ENCODE measurements at places on chromosomes 1 and 21.
A peak's percentile ranks its signal among the peaks of the same experiment; 100 is the strongest.

DNA sequence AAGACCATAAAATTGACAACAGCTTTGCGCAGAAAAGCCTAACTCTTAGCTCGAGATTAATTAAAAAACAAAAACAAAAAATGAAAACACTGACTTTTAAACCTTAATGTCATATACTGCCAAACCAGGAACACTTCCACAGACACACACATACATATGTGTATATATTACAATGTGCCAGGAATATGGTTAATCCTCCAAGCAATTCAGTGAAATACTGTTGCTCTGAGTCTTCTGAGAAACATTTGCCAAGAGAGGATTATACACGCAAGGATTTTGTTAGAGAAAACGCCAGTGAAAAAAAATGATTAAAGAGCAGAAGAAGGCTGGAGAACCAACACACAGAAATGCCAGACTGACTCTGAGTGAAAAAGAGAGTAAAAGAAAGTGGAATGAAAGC lies 116.7 kb upstream of the CHRM3 start:
- no peak for DNase-seq

- no peak for DNase-seq
Observed at GRCh38 chr1:29806646-29807319, 570.5 kb downstream of the PTPRU start.

DNA sequence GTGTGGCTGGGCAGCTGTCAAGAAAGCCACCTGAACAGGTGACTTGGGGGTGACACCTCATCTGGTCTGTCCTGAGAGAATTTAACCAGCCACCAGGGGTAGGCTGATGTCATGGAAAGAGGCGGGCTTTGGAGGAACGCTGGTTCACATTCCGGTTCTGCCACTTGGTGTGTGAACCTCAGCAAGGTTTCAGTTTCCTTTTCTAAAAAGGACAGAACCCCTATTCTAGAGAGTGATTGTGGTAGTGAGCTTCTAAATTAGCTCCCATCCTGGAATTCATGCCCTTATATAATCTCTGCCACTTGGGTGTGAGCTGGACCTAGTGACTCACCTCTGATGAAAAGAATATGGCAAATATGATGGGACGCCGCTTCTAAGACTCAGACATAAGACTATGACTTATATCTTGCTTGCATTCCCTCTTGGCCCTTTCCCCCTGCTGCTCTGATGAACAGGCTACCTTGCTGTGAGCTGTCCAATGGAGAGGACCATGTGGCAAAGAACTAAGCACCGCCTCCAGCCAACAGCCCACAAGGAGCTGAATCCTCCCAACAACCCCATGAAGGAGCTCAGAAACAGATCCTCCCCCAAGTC lies 332.1 kb downstream of the RRAGC start:
- DNase-seq, result no peak

GRCh38 chr1:202942426-202942825 lies 15.4 kb upstream of the KLHL12 start:
- no peak for DNase-seq

GRCh38 chr1:89363638-89364536 lies at the start of gene GBP6:
Gene GBP6 (plus strand): TSS chr1:89364059. CDS start chr1:89368552, 4,493 bp downstream.
- DNase-seq, result no peak

DNA sequence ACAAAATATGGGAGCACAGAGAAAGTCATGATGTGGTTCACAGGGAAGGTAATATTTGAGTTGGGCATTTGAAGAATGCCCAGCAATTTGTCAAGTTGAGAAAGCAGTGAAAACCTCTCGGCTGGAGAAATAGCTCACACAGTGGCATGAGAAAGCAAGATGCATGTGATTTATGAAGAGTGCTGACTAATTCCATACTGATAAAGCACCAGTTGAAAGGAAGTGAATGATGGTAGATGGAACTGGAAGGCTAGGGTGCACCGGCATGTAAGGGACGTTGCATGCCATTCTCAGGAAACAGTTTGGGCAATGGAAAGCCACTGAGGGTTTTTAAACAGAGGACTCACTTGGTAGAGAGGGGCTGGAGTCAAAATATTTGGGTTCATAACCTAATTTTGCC lies 53.5 kb upstream of the MTF2 start:
- DNase-seq, result no peak

GRCh38 chr1:56570924-56571372 lies 8.4 kb downstream of the PLPP3 start:
- DNase-seq, result no peak

DNA sequence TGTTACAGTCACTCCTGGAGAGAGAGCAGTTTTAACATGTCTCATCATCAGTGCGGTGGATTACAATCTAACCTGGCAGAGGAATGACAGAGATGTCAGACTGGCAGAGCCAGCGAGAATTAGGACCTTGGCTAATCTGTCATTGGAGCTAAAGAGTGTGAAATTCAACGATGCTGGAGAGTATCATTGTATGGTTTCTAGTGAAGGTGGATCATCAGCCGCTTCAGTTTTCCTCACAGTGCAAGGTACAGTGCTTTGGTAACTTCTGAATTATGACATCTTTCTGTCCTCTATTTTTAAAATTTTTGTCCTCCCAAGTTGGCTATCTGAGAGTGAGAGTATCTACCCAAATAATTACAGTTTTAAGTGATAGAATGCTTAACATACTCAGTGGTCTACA lies 199.4 kb downstream of the HMCN1 start:
- no peak for DNase-seq

DNA sequence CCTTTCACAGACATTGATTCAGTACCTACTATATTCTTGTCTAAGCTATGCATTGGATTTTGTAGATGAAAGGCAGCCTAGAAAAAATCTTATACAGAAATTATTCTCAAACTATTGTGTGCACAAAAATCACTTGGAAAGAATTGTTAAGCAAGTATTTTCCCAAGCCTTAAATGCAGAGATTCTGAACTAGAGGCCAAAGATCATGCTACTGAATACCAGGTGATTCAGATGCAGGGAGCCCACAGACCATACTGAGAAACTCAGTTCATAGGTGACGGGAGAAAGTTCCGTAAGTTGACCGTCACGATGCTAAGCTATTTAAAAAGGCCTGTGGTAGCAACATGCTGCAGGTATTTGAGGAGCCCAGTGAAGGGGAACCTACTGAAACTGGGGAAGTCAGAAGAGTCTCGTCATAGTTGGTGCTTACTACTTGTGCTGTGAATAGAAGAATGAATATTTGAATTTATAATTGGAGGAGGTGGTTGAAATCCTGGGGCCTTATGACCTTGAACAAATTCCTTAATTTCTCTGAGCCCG lies 150.8 kb downstream of the NFIA start:
- no peak for DNase-seq

GRCh38 chr1:181160998-181161870 lies 72.7 kb downstream of the IER5 start:
- no peak for DNase-seq

DNA sequence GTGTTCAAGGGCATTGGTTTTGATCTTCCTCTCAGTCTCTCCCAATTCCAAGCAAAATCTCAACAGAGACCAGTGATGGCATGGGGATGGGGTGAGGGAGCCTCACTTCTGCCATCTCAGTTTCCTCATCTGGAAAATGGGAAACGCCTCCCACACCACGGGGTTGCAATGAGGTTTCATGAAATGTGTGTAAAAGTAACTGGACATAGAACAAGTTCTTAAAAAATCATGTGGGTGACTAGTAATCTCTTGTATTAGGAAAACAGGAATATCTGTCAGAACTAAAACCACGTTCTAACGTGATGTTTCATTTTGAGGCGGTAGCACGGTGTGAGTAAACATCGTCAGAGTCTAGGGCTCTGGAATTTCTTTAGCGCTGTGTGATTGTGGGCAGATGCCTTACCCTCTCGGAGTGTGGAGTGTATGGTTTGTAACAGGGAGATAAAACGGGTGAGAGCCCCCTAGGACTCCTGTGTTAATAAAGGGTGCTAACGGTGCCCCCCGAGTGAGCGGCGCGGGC lies 55.5 kb upstream of the DNAJC6 start:
- no peak for DNase-seq

- no peak for DNase-seq
Observed at GRCh38 chr1:94909486-94909885, 17.4 kb downstream of the CNN3 start.

GRCh38 chr1:116521186-116521585 lies 49.6 kb downstream of the CD58 start:
- peak; percentile 89 for DNase-seq

DNA sequence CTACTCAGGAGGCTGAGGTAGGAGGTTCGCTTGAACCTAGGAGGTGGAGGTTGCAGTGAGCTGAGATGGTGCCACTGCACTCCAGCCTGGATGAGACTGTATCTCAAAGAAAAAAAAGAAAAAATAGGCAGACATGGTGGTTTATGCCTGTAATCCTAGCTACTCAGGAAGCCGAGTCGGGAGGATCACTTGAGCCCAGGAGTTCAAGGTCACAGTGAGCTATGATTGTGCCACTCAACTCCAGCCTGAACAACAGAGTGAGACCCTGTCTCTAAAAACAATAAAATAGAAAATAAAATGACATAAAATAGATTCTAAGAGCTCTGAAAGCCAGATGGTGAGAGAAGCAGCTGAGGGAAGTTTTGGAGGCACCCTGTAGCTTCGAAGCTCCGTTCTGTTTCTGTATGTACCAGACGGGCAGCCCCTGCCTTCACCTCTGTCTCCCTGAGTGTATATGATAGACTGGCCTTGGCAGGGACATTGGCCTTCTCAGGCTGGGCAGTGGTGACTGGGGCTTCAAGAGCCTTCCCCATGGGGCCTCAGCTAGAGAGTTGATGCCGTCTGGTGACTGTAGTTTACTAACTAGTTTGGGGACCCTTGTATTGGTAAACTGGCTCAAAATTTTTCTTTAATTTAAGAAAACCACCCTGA lies 54.4 kb upstream of the SPOCD1 start:
- DNase-seq, result no peak

DNA sequence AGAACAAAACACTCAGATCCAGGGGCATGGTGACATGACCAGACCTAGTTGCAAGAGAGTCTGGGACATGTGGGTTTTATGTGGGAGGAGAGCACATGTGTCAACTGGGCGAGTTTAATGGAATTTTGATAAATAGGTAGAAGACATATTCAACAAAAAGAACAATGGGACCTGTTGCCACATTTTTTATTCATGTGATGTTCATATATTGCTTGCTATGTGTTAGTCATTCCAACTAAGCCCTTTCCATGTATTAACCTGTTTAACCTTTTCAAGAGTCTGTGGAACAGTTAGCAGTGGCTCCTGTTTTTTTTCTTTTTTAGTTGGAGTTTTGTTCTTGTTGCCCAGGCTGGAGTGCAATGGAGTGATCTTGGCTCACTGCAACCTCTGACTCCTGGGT lies 30.1 kb upstream of the CSF3R start:
- DNase-seq, result no peak

DNA sequence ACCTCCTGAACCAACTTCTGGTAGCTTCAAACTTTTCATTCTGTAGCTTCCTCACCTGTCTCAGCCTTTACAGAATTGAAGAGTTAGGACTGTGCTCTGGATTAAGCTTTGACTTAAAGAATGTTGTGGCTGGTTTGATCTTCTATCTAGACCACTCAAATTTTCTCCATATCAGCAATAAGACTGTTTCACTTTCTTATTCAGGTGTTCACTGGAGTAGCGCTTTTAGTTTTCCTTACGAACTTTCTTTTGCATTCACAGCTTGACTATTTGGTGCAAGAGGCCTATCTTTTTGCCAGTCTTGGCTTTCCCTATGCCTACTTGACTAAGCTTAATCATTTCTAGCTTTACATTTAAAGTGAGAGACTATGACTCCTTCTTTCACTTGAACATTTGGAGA lies 31.5 kb downstream of the FGGY start:
- DNase-seq, result no peak

GRCh38 chr1:233386336-233386735 lies 58.8 kb downstream of the MAP3K21 start:
- DNase-seq, result no peak

DNA sequence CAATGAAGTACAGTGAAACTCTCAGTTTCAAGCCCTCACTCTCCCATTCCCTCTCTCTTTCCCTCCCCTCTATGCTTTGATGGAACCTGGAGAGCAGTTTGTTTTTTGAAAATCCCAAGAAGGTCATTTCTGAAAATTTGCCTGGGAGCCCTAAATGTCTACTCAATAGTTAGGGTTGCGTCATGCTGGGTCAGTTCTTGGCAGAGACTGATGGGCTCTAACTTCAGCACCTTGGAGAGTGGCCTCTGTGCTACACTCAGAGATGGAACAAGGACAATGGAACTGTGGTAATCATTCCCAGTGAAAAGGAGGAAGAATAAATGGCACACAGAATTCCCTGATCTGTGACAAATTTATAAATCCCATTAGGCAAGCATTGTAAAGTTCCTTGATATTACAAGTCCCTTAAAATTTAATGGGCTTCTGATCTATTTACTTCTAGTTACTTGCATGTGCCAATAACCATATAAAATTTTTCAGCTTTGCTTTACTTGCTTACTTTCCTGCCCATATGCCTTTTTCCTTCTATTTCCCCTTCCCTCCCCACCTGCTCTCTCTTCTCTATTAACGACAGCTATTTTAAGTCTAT lies 182.9 kb upstream of the KCND3 start:
- DNase-seq, result peak; percentile 56

- no peak for DNase-seq
Observed at GRCh38 chr1:178784131-178784536, 59.1 kb downstream of the RALGPS2 start.

- no peak for DNase-seq
Observed at GRCh38 chr1:227411066-227411465, 92.8 kb upstream of the CDC42BPA start.

DNA sequence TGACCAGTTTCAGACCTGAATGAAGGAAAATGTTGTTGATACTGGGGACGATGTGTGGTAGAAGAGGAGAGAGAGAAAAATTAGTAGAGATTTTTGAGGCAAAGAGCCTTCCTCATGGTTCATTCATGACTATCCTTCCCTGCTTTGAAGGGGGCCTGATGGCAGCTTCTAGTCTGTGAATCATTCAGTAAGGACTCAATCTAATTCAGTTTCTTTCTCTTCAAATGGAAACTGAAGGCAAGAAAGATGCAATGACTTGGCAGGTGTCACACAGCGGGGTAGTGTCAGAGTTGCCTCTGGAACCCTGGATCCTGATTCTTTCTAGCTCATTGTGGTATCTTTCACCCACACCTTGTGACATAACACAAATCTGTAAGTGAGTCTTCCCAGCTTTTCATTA lies 14.9 kb upstream of the CD5L start:
- no peak for DNase-seq

DNA sequence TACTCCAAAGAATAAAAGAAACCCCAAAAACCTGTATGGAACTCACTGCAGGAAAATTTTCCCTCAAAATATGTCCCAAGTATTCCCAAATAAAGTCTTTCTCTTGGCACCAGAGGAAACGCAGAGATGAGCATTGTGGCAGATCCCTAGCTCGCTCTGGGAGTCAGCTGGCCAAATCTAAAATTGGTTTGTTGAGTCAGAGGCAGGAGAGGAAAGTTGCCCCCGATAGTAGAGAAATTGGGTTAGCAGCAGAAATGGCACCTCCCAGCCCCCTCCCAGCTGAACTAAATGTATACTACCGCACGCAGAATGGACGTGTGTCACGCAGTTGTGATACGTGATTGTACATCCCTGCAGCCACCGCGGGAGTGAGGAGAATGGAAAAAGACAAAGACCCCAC lies 39.9 kb upstream of the TARBP1 start:
- no peak for DNase-seq

GRCh38 chr1:37391211-37392011 lies 83.0 kb upstream of the ZC3H12A start:
- no peak for DNase-seq

All from fibroblast of skin of scalp (primary cell).